ENCODE measurements at places on chromosomes 13 and 19. TPM values are rescaled to one million over a fixed set of nuclear protein-coding genes. Genes with fewer than 3 reads are reported as not detected.

ANGPTL8 gene
- total RNA-seq, result 0.18 TPM

ITGBL1 gene
- 285 TPM for total RNA-seq

ADGRE3 gene
- total RNA-seq, result not detected

CYP4F8 gene
- total RNA-seq, result 0.14 TPM

DCUN1D2 gene
- total RNA-seq, result 10.7 TPM
